ENCODE measurements at places on chromosomes 3 and 15.

- DNase-seq = no peak
Observed at GRCh38 chr3:33196538-33196937, 22.1 kb downstream of the SUSD5 start.

DNA sequence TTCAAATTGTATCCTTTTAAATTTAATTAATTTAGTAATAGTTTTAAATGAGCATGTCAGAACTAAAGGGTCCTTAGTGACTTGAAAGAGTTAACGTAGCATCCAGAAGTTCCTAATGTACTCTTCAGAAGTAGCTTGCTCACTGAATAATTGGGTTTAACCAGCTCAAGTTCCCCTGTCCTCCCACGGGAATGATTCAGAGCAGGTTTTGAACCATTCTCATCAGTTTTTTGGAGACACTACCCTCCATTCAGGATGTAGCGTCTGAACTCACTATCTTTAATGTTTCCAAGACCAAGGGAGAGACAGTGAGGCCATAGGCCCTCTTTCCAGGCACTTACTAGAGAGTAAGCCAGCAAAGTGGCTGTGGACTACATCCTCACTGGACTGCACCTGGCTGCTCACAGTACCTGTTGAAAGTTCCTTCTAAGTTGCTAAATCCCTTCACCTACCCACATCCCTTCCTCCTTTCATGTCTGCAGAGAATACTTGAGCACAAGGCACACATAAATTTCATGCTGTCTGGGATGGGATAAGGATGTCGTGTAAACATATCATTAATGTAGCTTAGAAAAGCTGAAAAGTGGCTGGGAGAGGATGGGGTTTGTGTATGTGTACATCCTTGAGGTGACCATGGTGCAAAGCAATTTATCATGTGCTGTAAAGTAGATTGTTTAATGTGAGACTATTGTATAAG is 146.3 kb downstream of the PLCL2 start:
- no peak for DNase-seq

GRCh38 chr3:177753451-177754155 is 556.3 kb upstream of the TBL1XR1 start:
- no peak for DNase-seq

- no peak for DNase-seq
Observed at GRCh38 chr15:94610069-94610468, 378.7 kb downstream of the MCTP2 start.

DNA sequence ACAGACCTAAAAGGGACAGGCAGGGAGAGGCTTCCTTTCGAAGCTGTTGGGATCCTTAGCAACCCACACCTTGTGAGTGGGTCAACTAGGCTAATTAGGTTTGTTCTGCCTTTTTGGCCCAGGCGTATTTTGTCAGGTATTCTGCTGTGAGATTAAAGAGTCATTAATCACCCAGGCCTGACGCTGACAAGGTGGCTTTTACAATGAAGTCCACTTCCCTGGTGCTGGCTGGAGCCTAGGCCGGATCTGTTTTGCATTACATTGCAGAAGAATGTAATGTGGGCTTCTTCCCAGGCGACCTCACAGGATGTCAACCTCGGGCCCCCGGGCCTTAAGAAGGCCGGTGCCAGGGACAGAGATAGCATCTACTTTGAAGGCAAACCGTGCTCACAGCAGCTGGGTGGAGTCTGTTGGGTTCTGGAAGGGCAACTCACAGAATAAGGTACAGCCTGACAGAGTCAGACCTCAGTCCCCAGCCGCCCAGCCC is 76.9 kb downstream of the HES1 start:
- no peak for DNase-seq

DNA sequence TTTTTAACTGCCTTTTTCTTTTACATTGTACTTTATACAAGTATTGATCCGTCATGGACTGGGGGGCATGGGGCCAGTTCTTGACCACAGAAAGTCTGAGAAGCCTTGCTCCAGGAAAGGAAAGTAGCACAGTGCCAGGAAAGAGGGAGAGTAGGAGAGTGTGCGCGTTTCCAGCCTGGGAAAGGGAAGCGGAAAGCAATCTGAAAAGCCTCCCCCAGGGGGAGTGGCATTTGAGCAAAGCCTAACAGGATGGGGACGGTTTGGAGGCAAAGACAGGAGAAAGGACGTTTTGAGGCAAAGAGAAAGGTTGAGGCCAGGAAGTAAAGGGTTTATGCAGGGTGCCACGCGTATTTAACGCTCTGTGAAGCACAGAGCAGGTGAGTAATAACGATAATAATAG is 116.9 kb downstream of the RORA start:
- no peak for DNase-seq

- no peak for DNase-seq
Observed at GRCh38 chr3:63228677-63229076, 49.4 kb upstream of the SYNPR start.

DNA sequence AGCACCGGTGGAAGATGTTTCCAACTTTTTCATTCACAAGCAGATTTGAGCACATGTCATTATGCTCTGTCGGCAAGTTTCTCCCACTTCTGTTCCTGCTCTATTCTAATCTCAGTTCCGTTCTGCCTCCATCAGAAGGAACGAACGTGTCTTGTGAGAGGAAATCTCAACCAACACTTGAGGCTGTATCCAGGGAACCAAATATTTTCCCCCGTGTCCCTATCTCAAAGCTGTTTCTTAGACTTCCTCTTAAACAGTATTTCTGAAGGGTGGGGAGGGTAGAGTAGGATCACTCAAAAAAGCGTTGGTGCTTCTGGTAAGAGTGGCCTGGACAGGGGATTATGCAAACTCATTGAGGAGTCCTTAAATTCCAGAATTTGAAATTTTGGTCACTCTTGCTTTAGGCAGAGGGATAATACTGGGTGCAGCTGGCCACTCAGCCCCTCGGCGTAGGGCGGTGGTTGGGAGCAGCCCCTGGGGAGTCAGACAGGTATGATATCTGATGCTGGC is 54.9 kb downstream of the FRMD4B start:
- no peak for DNase-seq

DNA sequence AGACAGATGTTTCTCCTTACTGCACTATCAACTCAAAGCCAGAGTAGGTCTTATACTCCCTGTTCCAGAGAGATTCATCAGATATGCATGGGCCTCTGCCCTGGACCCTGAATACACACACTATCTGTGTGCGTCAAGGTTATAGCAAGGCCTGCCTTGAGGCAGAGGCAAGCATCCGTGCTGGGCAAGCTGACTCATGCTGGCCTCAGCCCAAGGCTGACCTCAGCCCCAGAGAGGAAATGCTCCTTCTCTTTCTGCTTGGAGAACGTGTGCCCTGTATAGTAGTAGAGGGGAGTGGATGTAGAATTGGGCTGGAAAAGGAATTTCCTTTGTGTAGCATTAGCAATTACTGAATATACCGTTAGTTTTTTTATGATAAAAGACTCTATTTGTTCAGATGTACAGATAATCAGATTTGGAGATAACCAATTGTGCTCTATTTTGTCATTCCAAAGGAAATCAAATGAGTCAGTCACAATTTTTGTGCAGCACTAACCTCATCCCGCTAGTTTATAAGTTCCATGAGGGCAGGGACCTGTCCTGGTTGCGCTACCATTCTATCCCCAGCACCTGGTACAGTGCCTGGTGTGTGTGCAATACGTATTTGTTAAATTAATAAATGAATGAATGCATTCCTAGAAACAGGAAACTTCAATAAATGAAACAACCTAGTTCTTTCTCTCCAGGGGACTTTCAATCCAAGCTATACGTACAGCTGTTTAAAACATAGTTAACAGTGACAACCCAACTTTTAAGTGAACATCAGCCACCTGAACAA is 13.3 kb upstream of the PAQR9 start:
- DNase-seq = no peak

DNA sequence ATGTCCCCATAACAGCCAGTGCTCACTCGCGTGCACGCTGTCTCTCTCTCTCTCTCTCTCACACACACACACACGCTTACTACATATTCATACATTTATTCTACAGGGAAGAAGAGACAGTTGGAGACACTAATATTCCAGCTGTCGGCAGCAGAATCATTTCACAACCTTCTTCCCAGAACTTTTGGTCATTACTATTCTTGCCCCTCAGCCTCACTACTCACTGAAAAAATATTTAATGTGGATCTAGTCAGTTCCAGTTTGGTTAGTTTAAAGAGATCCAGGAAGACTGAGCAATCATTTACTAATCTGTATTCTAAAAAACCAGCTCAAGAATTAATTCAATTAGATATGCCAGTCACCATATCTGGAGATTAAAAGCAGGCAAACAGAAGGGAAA is 394.9 kb downstream of the PTPRG start:
- DNase-seq = no peak

DNA sequence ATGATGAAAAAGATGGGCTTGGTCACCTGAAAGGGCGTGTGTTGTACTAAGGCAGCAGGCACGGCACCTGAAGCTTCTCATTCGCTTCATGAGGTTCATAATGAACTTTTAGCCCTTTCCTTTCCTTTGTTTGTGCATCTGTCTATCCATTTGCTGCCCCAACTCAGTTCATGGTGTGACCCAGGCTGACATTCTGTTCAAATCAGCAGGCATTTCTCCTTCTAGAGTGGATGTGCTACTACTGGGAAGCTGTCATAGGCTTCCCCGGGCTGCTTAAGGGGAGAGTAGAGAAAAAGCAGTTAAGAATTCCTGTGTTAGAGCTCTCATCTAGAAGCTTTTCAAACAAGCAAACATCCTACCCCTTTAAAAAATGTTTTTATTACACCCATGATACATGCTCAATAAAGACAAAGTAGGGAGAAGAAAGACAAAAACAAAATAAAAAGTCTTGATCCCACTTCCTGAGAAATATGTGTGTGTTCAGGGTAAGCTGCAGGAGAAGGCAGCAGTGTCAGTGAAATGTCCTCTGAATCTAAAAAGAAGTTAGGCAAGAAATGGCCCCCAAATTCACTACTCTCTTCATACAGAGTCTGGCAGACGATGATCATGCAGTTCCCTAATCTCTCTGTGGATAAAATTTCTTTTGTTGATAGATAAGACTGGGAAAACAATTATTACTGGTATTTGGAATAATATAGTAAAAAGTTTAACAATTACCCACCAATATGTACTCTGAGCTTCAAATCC is 136.9 kb upstream of the PFN2 start:
- no peak for DNase-seq

- DNase-seq = no peak
Observed at GRCh38 chr3:66898155-66898554, 100.0 kb upstream of the KBTBD8 start.

DNA sequence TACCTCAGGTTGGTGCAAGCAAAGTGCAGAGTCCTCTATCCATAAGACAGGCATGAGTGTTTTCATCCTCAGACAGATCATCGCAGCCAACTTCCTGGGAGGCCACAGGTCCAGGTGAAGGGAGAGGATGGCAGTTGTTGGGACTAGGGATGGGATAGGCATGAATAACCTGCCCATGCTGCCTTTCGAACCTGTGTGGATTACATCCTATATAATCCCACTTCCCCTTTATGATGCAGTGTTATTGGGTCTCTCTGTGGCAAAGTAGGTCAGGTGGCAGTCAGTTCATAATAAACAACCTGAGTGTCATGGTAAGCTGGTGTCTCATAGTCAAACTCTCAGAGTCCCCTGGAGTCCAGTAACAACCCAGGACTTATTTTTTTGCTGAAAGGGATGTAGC is 40.4 kb downstream of the CCR3 start:
- no peak for DNase-seq

GRCh38 chr3:63818282-63819150 is 583 bp upstream of the C3orf49 start:
- peak; percentile 52 for DNase-seq

DNA sequence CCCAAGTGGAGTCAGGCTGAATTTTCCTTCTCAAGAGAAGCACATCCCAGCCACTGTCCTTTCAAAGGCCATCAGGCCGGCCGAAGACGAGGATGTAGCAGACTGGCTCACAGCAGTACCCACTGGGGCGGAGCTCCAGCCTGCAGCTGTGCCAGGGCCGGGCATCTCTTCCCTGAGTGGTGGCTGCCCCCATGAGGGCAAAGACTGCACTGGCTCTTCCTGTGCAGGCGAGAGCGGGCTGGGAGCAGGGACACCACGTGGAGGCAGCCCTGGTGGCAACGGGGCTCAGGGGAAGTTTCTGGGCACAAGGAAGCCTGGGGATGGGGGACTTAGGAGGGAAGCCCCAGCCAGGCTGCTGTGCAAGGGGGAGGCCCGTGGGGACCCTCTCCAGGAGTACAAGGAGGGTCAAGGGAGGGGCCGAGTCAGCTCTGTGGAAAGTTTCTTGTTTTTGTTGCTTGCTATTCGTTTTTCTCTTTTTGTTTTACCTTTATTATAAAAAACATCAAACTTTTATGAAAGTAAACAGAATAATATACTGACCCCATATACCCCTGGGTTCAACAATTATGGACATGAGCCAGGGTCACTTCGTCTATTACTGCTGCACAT is 66.1 kb downstream of the RPN1 start:
- DNase-seq = no peak

DNA sequence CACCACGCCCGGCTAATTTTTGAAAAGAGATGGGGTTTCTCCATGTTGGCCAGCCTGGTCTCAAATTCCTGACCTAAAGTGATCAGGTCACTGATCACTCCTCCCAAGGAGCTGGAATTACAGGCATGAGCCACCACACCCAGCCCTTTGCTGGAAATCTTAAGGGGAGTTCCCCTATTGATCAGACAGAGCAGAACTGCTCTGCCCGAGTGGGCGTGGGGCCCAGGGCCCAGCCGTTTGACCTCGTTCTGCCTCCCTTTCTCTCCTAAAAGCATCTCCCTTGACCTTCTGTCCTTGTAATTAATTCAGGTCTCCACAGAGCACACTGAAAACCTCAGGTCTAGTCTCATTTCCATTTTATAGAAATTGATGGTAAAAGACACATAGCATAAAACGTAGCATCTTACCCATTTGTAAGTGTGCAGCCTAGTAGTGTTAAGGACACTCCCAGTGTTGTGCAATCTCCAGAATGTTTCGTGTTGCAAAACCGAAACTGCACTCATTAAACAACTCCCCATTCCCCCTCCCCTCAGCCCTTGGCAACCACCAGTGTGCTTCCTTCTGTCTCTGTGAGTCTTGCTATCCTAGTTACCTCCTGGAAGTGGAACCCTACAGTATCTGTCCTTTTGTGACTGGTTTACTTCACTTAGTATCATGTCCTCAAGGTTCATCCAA is 89.3 kb downstream of the SLCO3A1 start:
- DNase-seq = no peak

DNA sequence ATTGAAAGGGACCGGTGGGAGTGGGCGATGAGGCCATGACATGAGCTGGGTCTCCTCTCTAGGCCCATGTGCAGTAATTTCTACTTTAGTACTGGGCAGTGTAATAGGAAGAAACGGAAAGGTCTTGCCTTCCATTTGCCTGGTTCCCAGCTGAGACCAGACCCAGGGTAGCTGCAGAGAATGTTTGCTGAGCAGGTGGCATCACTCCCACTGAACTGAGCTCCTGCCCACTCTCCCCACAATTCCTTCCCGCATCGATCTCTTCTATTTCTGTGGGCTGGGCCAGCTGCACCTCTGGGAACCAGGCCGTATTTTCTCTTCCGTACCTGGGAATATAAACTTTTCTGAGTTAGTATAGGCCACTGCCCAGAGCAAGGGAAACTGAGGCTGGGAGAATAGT is 15.8 kb downstream of the ESYT3 start:
- no peak for DNase-seq
